SK-N-SH (cell line): ENCODE measurements at places on chromosomes 7 and 10.

DNA sequence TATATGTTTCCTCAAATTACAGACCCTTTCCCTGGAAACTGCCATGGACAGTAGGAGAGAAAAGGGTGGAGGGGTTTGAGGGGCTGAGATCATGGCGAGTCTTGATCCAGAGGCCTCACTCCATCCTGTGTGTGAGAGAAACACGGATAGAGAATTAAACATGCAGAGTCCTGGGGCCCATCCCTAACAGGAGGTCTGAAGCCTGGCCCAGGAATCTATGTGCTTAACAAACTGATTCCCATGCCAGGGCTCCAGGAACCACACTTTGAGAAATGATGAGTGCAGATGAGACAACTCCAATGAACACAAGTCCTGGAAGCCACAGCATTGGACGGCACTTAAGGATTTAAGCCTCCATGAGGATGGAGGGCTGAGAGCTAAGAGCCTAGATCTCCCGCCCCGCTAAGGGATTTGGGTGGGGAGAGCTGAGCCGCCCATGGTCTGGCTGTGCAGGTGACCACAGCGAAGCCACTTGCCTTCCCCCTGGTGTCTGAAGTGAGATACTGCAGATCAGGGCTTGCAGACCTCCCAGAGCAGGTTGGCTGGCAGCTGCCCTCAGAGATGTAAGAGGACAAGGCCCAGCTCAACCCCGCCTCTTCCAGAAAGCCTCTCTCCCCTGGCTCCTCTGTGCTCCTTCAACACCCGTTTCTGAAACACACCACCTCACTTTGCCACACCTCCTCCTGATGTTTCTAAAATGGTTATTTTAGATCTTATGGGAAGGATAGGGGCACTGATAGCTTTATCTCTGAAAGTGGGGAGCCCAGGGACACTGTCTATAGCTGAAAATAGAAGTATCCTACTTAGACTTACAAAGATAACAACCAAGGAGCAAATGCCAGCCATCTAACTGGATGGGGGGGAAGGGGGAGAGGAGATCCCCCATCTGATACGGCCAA, 24.8 kb upstream of the EIF5AL1 start:
- DNase-seq, result peak; percentile 77

DNA sequence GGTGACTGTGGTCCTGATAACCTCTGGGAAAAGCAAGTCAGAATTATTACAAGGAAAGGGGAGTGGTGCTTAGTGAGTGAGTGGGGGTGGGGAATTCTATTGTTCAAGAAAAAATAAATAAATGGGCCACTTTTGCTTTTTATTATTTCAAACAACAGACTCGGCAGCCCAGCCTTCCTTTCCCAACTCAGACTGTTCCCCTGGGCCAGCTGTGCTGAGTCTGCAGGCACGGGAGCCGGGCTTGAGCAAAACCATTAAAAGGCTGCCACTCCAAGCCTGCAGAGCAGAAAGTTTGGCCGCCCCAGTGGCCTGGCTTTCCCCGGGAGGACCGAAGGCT, 90.0 kb downstream of the PLXNA4 start:
- DNase-seq, result no peak

DNA sequence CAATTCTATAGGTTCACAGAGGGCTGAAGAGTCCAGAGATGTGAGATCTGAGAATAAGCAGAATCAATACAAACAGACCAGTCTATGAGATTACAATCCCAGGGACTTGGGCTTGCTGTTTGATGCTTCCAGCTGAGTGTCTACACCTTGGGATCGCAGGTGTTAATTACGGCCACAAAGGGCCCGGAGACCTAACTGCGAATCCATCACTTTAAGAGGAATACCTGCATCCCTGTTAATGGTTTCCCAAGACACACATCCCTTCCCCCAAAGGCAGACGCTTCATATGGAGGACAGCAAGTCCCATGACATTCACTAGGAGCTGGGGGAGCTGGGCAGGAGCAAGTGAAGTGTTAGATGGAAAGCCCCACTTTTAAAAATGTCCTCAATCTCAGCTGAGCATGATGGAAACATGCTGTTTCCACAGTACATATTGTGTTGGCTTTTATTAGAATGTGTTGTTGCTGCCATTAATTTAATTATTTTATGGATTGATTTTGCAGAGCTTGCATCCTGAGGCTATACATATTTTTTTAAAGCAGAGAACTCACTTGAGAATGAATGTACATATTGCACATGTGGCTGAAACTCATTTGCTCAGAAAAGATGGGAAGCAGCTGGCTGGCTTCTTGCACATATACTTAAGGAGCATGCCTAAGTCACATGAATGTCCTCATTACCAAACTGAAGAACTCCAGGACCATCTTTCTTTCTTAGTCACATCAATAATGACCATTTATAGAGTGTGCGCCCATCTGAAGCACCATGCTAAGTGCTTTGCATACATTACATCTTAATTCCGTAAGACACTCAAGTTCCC, 151.3 kb downstream of the NEBL start:
- DNase-seq, result no peak

DNA sequence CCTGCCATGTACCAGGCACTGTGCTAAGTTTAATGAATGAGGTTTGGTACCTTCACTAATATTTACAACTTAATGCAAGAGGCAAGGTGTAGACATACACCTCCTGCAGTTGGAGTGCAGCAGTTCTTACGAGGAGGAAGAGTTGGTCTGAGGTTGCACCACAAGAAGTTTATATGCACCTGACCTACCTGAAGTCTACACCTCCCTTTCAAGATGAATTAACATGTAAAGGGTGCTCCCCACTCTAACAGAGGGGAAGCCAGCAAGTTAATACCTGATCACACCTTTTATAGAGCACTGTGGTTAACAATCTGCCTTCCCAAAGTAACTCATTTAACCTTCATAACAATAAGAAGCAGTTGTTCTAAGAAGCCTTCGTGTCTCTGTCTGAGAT, 120.0 kb downstream of the LYZL1 start:
- no peak for DNase-seq

DNA sequence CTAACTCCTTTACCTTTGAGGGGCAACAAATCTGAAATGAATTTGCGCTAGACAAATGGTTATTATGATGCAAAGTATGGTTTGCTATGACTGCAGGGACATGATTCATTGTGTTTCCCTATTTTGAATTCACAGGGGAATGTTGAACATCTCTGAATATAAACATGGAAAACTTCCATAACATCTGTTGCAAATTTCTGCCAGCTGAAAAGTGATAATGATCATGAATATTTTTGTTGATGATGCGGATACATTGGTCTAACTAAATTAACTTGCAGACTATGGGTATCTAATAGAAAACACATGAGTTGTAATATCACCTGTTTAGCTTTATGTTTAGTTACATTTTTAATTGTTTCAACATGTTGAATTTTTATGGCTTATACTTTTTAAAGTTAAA, 1325.5 kb downstream of the REEP3 start:
- peak; percentile 53 for DNase-seq

GRCh38 chr7:12328888-12329770, 74.5 kb downstream of the VWDE start:
- no peak for DNase-seq

- no peak for DNase-seq
Observed at GRCh38 chr10:124739119-124739921, 4.9 kb downstream of the FAM53B start.

DNA sequence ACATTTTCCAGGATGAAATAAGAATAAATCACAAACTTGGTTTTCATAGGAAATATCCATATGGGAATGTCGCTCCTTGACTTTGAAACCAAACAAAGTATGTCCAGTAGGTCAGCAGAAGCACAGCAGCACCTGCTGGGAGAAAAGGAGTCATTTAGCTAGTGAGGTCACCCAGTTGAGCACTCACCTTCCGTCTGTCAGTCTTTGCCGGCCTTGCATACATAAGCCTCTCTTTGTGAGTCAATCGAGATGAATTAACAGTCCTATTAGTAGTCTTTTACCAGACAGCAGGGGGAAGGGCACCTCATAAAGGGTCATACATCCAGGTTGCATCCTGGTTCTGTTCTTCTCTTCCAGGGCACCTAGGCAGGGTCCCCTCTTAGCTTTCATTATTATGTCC, 232.5 kb upstream of the FZD1 start:
- no peak for DNase-seq

- DNase-seq, result no peak
Observed at GRCh38 chr7:99791021-99791420, 7.0 kb upstream of the CYP3A4 start.

DNA sequence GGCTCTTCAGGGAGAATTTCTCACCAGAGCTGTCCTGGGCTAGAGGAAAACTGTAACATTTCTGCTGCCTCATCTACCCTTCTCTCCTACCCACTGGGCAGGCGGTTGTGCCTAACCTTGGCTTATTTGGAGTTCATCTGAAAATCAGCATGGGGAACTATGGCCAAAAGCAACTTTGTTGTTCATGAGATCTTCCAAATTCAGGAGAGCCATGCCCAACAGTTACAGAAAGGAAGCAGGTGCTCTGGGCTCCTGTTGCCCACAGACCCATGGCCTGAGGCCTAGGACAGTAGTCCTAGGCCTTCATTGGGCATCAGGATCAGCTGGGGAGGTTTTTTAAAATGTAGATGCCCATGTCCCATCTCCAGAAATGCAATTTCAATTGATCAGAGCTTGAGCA, 85.2 kb downstream of the GRID1 start:
- peak; percentile 0 for DNase-seq

DNA sequence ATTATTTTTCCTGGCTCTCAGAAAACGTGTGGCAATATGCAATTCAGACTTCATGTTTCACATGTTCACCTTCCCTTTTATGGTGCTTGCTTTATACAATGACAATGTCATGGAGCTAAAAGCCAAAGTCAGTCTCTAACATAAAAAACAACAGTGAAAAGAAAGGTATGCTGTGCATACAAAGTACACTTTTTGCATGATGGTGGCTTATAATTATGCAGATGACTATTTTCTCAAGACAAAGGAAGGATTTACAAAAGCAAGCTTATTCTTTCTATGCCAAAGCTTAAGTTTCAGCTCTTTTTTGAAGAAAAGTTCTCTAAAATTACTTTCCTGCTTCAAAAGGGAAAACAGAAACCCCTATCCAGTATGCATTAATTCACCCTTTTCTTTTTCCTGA, 15.6 kb downstream of the ERCC6 start:
- no peak for DNase-seq

- DNase-seq, result peak; percentile 29
Observed at GRCh38 chr10:53997953-53998352, 803.1 kb downstream of the PCDH15 start.

DNA sequence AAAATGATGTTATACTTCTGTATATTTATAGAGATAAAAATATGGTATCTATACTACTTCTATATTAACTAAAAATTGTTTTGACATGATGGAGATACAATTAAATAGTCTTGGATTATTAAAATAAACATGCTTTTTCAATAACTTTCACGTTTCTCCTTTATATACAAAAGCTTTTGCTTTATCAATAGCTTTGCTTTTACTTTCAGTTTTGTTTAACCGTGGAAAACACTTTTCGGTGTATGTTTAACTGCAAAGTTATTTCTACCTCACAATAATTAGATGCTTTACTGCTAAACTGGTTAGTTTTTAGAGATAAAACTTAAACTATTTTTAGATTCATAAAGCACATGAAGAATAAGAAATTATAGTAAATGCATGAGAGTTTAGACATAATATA, 432.1 kb upstream of the PCDH15 start:
- DNase-seq, result no peak

GRCh38 chr10:130739016-130739756, 572.3 kb downstream of the TCERG1L start:
- DNase-seq, result no peak
